Adrenal gland (tissue), 19 donors: ENCODE measurements at places on chromosomes 16 and 17. TPM values are rescaled to one million over a fixed set of nuclear protein-coding genes. Genes with fewer than 3 reads are reported as not detected.

DNA sequence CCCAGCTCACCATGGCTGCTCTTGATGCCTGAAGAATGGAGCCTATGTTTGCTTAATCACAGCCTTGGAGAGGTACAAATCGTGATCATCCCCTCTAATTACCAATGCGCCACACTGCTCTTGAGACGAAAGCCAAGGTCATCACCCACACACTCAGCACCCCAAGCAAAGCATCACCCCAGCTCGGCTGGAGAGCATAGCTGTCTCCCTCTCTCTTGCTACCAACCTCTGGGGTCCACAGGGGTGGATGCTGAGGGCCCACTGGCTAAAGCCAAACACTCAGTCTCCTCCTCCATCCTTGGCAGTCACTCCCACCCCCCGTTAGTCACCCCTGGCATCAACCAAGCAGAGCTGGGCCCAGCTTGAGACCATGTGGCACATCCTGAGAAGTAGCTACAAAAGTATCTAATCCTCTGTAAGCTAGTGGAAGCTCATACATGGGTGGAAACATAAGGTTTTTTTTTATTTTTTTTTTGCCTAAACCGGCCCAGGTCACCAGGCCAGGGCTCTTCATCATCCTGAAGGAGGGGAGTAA lies 44.8 kb downstream of the PIMREG start:
- H3K36me3 ChIP-seq, result no peaks in the 10 kb centered on the region
- H3K27me3 ChIP-seq, result no peaks in the 10 kb centered on the region
- H3K4me3 ChIP-seq, result no peak overlapping the region
- no peaks in the 10 kb centered on the region for H3K4me1 ChIP-seq

The HOXB9 gene
- total RNA-seq, result not detected

DNA sequence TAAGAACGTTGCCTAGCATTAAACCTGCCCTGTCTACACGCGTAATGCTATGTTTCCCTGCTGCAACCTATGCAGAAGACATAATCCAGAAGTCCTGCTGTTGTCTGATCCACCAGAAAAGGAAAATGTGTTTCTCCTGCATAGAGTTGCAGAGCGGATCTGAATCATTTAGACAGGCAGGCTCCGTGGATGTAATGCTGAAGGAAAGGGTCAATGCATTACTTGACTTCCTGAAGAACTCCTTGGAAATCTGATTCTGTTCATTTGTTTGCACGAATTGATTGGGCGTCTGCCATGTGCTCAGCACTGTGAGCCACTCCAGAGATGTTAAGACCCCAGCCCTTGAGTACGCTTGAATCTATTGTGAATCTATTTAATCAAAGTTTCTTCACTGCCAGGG lies 83.4 kb downstream of the FOXL1 start:
- no peaks in the 10 kb centered on the region for H3K36me3 ChIP-seq
- no peak overlapping the region for H3K4me3 ChIP-seq
- H3K4me1 ChIP-seq, result no peaks in the 10 kb centered on the region
- no peaks in the 10 kb centered on the region for H3K27me3 ChIP-seq

The OTOP3 gene
- total RNA-seq, result not detected

- no peaks in the 10 kb centered on the region for H3K27me3 ChIP-seq
- no peak for DNase-seq
- no peaks in the 10 kb centered on the region for H3K4me1 ChIP-seq
- no peak overlapping the region for H3K27ac ChIP-seq
Observed at GRCh38 chr17:30395398-30396022, 16.8 kb downstream of the CPD start.

DNA sequence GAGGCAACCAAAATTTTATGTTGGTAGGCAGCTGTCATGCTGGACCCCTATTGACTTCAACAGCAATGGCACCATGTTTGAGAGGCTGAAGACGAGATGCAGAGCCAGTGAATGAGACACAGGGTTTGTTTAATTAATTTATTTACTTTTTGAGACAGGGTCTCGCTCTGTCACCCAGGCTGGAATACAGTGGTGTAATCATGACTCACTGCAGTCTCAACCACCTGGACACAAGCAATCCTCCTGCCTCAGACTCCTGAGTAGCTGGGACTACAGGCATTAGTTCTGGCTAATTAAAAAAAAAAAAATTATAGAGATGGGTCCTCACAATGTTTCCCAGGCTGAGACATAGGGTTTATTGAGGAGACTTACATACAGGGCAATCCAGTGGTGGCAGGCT lies 36.2 kb upstream of the PPM1D start:
- no peaks in the 10 kb centered on the region for H3K27me3 ChIP-seq
- H3K27ac ChIP-seq, result no peak overlapping the region
- DNase-seq, result no peak
- H3K4me1 ChIP-seq, result no peaks in the 10 kb centered on the region
- no peak overlapping the region for H3K4me3 ChIP-seq

The OTOP2 gene
- total RNA-seq, result not detected

The ALOXE3 gene
- total RNA-seq, result not detected
